ENCODE measurements at places on chromosomes 7 and 10.
A peak's percentile ranks its signal among the peaks of the same experiment; 100 is the strongest.

GRCh38 chr7:3807824-3808223 lies 506.8 kb downstream of the SDK1 start:
- DNase-seq: no peak

DNA sequence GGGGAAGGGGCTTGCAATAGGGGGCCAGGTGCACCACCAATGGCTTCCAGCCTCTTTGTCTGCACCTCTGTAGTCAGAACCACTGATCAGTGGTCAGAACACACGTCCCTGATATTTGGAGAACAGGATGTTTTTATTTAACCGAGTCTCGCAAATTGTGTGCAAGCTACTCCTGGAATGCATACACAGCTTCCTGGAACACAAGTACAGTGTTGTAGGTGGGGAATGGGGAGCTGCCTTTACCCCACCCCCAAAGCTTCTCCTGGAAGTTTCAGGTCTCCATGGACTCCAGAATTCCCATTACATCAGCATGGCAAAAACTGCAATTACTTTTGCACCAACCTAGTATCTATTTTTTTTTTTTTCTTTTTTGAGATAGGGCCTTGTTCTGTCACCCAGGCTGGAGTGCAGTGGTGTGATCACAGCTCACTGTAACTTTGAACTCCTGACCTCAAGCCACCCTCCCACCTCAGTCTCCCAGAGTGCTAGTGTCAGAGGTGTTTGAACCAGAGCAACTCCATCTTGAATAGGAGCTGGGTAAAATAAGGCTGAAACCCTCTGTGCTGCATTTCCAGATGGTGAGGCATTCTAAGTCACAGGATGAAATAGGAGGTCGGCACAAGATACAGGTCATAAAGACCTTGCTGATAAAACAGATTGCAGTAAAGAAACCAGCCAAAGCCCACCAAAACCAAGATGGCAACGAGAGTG lies 374.0 kb downstream of the CALN1 start:
- DNase-seq: no peak

DNA sequence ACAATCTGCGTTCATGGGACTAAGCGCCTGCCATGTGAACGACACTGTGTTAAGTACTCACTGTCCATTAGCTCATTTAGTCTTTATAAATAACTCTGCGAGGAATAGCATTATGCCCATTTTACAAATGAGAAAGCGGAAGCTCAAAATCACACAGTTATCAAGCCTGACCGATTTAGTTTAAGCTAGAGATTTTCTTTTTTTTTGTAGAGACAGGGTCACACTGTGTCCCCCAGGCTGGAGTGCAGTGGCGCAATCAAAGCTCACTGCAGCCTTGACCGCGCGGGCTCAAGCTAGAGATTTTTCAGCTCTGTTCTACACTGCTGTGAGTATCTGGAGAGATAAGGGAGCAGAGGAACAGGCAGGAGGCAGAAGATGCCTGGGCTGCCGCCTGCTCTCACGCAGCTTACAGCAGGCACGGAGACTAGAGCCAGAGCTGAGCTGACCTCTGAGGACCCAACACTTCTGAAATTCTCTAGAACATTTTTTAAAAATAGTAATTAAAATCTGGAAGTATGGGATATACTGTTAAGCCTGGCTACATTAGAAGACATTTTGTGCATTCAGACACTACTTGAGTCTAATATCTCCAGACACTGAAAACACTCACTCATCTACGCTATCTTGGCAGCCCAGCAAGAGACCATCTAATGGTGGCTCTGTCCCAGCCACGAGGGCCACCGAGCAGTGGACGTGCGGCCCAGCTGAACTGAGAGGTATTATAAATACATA lies 38.7 kb downstream of the GNA12 start:
- no peak for DNase-seq

GRCh38 chr7:82859106-82859850 lies 303.4 kb downstream of the PCLO start:
- DNase-seq: peak; percentile 1

DNA sequence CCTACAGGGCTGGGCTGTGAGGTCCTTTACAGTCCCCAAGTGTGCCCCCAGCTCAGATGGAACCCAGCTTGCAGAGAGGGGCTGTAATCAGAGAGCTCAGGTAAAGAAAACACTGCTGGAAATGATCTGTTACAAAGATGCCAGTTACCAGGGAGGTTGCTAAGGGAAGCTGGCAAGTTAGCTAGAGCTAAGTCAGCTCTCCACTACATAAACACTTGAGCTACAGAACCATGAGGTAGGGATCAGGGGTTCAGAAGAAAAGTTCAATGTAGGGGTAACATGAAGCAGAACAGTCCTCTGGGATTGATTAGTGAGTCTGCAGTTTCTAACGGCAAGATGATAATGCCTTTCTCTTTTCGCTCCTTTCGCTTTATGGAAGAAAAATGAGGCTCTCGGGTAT lies 53.1 kb upstream of the TM9SF3 start:
- no peak for DNase-seq

DNA sequence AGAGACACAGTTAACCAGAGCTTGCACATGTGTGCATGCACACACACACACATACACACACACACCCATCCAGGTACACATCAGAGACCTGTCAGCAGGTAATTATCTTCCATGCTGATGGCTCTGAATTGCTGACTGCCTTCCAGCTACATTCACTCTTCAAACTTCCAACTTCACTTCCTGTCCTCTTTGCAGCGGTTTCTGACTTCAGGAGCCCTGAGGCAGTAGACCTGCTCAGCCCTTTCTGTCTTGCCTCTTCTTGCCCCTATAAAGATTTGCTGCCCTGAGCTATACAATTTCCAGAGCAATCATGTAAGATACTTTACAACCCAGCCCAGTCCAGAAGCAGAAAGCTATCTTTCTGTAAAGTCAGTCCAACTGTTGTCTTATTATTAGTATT lies 310.2 kb downstream of the FGFR2 start:
- no peak for DNase-seq

DNA sequence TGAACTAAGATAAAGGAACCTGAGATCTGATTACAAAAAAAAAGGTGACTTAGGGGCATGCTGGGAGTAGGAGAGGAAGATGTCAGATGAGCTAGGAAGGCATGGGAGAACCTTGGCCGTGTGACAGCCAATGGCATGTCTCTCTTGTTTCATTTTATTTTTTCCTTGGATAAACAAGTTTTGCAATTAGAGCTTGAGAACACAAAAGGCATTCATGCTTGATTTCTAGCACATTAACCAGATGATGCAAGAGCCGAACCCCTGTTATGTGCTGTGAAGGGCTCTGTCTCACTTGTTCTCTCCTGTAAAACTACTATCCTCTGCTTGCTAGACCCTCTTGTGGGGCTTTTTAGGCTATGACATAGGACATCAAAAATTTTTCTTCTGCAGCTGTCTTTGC lies 134.3 kb upstream of the ASAH2 start:
- no peak for DNase-seq

DNA sequence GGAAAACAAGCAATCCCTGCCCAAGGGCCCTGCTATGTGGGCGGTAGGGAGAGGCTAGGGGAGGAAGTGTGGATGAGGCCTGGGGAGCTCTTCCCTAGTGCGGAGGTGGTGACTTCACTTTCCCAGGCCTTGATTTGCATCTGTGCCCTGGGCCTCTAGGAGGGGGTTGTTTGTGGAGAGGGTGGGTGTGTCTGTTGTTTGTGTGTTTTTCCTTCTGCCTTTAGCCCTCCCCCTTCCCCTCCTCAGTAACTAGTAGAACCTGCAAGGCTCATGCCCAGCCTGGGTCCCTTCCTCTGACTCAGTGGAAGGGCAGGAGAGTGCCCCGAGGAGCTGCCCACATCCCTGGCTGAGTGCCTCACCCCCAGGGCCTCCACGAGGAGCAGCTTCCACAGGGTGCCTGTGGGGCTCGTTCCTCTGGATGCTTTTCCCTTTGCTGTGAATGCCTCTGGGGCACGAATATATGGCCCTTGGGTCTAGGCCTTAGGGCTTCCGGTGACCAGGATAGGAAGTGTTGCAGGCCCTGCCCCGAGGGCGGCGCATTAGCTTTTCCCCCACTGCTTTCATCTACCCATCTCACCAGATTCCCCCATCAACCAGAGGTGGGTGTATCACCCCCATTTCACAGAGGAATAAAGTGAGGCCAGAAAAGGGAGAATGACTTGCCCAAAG lies 89.4 kb upstream of the DUSP5 start:
- DNase-seq: no peak

DNA sequence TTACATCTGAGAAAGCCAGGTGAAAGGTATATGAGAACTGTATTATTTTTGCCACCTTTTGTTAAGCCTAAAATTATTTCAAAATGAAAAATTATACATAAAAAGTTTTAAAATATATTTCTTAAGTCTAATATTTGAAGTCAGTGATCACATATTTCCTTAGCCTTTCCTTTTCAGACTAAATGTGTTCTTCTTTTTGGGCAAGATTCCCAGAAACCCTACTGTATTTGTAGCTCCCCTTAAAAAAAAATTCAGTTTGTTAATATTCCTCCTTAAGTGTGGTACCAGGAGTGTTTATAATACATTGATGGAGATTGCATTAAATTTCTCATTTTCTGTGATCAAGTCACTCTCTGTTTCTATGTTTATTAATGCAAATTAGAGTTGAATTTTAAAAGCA lies 22.8 kb downstream of the DNAJC1 start:
- no peak for DNase-seq

- no peak for DNase-seq
Measured at GRCh38 chr7:84783141-84783778, 403.6 kb downstream of the SEMA3D start.

- DNase-seq: no peak
Measured at GRCh38 chr7:7959979-7960670, 8.5 kb upstream of the GLCCI1 start.

GRCh38 chr7:104993217-104993862 lies 20.7 kb upstream of the KMT2E start:
- no peak for DNase-seq

- no peak for DNase-seq
Measured at GRCh38 chr7:17105701-17106100, 192.8 kb upstream of the AHR start.

- no peak for DNase-seq
Measured at GRCh38 chr10:92366412-92367021, 75.5 kb downstream of the MARCHF5 start.

- DNase-seq: no peak
Measured at GRCh38 chr7:80175744-80176143, 41.1 kb downstream of the GNAI1 start.

DNA sequence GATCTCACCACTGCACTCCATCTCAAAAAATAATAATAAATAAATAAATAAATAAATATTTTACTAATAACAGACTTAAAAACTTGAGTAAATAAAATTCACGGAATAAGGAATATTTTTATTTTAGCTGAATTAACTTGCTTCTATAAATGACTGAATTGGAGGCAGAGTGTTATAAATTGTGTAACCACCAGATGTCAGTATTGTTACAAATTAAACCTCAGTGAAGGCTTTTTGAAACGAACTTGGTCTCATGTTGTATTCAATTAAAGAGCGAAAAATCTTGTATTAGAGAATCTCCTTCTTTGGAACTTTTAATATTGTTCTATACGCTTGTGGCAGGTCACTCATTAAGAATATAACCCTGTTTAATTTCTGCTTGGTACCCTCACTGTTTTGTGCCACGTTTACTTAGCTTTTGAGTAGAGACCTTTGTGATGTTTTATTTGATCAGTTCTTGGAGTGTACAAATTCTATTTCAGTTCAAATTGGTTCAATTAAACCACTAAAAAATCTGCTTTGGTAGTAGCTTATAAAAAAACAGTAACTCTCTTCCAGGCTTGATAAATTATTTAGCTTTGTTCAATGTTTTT lies 45.6 kb upstream of the SCIN start:
- no peak for DNase-seq

GRCh38 chr7:94266238-94266644 lies 128.5 kb upstream of the COL1A2 start:
- peak; percentile 52 for DNase-seq

GRCh38 chr7:27586825-27587224 lies 75.9 kb downstream of the HIBADH start:
- no peak for DNase-seq

DNA sequence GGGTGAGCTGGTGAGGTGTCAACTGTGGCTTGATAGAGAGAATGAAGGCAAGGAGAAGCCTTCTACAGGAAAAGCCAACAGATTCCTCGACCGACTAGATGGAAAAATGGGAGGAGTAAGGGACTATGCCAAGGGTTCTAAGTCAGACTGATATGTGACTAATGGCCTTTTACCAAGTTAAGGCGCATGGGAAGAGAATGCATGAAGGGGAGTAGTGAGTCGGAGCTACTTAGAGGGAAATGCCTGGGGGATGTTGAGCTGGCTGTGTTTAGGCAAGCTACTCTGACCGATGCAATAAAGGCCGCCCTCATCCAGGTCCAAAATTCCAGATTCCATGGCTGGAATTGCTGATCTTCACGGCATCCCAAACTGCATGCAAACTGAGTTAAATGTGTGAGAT lies 48.2 kb downstream of the APBB1IP start:
- DNase-seq: peak; percentile 67

- DNase-seq: no peak
Measured at GRCh38 chr7:111090846-111091245, at the start of gene LRRN3. TSS of gene LRRN3 (plus strand) at chr7:111091127. CDS start at chr7:111122773, 31,646 bp downstream.

GRCh38 chr10:52400562-52400961 lies 86.5 kb downstream of the DKK1 start:
- no peak for DNase-seq

GRCh38 chr7:111003883-111004282 lies 87.0 kb upstream of the LRRN3 start:
- DNase-seq: no peak

- no peak for DNase-seq
Measured at GRCh38 chr10:97207131-97207530, 21.4 kb upstream of the SLIT1 start.

- DNase-seq: no peak
Measured at GRCh38 chr7:261341-262250, 28.4 kb upstream of the FOXL3 start.

DNA sequence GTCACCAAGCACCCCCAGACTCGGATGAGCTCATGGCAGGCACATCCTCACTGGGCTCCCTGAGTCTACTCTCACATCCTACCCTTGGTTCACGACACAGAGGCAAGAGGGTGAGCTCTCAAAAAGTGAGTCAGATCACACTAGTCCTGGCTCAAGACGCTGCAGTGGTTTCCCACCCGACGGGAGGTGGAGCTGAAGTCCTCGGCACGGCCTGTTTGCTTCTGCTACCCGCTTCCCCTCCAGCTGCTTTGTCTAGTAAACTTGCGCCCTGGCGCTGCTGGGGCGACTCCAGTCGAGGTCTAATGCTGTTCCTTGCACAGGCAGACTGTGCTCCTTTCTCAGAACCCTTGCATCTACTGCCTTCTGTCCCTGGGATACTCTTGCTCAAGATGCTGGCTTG lies 13.5 kb upstream of the SFMBT2 start:
- DNase-seq: no peak

GRCh38 chr10:104043185-104043830 lies 42.4 kb downstream of the COL17A1 start:
- no peak for DNase-seq

GRCh38 chr7:17523813-17524739 lies 225.6 kb downstream of the AHR start:
- no peak for DNase-seq

DNA sequence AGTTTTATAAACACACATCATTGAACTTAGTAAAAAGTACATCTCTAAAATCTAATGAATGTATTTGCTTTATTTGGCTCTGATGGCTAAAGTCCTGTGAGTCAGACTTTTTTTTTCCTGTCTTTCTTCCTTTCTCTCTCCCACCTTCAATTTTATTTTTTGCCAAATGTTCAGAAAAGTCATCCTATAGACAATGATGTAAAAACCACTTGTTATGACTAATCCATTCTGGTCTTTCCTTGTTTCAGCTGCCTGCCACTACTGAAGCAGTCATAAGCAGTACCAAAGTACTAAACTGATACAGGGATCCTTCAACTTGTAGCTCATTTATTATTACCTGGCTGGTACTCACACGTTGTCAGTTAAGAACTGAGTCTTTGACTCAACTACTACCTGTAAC lies 23.9 kb downstream of the HECTD2 start:
- no peak for DNase-seq
